ENCODE measurements at places on chromosomes 1 and 21.

DNA sequence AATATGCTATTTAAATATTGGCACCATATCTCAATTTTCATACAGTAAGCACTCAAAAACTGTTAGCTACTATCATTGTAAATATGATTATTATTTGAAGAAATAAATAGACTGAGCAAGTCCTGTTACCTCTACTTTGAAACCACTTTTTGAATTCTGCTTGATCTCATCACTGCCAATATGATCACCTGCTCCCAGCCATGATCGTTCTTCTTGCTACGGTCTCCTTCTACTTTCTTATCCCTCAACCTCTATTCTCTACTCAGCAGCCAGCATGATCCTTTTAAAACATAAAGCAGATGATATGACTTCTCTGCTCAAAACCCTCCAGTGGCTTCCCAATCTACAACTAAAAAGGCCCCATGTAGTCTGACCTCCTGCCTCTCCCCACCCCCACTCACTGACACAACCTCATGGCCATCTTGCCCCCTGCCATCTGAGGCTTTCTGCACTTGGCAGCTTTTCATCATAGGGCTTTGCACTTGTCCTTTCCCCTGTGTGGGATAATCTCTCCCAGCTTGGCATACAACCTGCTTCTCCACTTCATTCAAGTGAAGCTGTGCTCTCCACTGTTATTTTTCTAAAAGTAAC lies 27.2 kb downstream of the CD34 start:
- no peak for DNase-seq

GRCh38 chr21:30672985-30673650 lies 30.5 kb downstream of the KRTAP20-3 start:
- no peak for DNase-seq

DNA sequence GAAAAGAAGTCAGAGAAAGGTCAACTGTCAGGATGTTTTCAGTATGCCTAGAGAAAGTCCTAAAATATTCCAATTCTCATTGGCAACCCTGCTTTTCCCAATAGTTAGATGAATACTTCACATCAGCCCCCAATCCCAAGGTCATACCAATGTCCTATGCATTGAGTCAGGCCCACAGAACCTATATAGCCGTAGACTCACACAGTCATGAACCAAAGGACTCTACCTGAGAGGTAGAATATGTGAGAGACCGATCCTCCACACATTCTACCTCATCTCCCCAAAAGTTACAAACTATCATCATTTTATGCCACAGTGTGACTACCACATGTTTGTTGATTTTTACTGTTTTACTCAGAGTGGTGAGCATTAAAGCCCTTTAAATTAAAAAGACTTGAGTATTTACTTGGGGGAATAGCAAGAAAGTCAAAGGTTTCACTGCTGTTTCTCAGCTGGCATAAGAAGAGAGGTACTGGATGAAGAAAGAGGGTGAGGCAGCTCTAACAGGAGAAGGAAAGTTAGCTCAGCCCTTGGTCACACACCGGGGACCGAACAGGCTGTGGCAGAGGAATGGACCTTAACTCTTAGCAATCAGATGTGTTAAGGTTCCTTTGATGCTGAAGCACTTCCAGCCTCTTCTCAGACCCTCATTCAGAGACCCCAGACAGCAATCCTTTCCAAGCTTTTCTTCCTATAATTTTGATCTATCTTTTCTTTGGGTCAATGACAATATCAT lies 937 bp downstream of the CD48 start:
- no peak for DNase-seq

- DNase-seq = peak; percentile 88
Measured at GRCh38 chr1:185170291-185170848, 13.4 kb downstream of the SWT1 start.

DNA sequence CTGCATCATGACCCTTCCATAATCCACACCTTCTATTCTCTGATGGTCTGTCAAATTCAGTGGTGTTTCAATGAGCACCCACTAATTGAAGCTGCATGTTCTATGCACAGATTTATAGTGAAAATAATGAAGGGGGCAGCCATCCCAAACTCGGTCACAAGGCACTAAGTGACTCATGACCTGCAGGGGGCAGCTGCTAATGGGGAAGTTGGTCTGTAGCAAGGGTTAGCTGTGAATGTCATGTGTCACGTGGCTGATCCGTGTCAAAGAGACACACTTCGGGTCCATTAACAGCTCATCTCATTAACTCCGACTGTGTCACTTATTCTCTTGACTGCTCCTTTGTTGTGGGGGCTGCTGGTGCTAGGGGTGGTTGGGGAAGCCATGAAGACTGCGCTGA lies 306.6 kb downstream of the PCP4 start:
- DNase-seq = peak; percentile 58

DNA sequence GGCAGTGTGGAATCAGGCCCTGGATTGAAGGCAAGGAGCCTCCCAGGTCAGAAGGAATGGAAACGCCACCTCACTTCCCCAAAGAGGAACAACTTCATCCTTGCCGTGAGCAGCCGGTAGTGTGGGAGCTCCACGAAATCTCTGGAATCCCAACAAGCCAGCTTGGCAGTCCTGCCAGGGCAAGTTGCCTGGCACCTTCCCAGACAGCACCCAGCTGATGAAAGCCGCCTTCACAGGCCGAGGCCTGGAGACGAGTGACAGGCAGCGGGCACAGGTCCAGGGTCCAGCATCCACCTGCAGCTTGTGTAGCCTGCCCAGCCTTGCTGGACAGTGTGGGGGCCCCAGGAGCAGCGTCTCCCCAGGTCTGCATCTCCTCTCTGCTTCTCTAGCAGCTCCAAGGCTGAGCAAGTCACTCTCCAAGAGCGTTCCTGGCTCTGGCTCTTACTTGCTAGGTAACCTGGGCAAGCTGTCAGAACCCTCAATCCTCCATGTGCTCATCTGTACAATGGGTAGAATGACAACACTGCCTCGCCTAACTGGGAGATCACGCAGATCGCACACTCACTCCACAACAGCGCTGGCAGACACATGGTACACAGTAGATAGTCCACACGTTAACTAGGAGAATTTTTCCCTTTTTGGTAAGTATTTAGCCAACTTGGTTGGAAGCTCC lies 43.0 kb downstream of the ACOT7 start:
- no peak for DNase-seq

- DNase-seq = no peak
Measured at GRCh38 chr1:15932612-15933011, 43.3 kb downstream of the ZBTB17 start.

GRCh38 chr1:159076438-159077119 lies at the start of gene AIM2:
TSS of gene AIM2 (minus strand) at chr1:159076766. CDS start at chr1:159073499, 3,267 bp downstream.
- DNase-seq = no peak

GRCh38 chr1:43930168-43930948 lies 3.2 kb upstream of the ARTN start:
- DNase-seq = no peak

GRCh38 chr1:36322041-36322785 lies 1.2 kb downstream of the EVA1B start:
- DNase-seq = peak; percentile 66

DNA sequence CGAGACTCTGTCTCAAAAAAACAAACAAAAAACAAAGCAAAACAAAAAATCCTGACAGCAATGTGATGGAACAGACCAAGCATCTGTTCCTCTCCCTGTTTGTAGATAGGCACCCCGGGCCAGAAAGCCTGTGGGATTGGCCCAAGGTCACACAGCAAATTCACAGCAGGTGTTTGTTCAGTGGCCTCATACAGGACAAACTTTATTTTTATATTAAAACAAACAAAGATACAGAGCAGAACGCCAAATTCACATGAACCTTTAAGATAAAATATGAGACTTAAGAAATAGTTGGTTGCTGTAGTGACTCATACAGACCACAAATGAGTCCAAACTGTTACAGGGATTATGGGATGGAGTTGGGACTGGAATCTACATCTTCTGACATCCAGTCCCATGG lies 2.3 kb upstream of the CELA2A start:
- no peak for DNase-seq

DNA sequence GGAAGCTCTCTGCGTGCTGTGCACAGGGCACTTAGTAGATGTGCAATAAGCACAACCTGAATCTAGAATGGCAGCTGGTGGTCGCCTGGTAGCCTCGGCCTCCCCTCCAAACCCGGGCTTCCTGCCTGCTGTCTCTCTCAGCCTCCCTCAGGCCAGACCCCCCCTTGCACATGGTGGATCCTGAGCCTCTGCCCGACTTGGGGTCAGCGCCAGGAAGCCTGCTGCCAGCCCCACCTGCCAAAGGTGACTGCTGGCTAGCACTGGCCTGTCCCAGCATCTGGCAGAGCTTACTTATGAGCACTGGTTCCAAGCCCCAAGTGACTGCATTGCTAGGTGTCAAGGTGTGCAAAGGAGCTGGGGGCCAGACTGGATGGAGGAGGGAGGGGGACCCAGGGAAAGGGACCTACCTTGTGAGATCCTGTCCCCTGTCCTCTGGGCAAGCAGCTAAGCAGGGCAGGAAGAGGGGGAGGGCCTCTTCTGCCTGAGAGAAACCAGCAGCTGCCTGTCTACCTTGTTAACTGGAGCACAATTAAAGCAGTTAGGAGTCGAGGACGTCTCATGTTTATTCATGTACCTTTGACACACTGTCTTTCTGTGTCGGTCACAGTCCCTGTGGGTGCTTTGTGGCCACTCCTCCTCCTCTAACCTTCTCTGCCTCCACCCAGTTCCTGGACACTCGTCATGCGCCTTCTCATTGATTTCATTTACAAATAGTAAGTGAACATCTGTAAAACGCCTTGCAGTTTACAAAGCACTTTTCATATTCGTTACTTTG lies 100.9 kb downstream of the DDX20 start:
- peak; percentile 51 for DNase-seq

DNA sequence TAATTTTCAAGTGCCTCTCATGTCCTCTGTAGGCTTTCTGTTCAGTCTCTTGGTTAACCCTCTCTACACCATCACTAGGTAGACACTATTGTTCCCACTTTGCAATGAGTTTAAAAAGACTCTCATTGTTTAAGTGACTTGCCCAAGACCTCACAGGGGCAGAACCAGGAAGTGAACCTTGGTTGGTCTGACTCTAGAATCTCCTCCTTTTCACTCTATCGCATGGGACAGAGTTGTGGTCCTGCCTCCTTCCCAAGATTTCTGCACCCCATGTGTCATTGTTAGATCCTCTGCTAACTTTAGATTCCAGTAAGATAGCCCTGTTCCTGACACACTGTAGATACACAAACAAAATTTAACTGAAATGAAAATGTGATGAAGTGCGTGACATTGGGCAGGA lies 481.7 kb upstream of the USP24 start:
- no peak for DNase-seq

- no peak for DNase-seq
Measured at GRCh38 chr21:31479714-31480113, 135.7 kb upstream of the TIAM1 start.

DNA sequence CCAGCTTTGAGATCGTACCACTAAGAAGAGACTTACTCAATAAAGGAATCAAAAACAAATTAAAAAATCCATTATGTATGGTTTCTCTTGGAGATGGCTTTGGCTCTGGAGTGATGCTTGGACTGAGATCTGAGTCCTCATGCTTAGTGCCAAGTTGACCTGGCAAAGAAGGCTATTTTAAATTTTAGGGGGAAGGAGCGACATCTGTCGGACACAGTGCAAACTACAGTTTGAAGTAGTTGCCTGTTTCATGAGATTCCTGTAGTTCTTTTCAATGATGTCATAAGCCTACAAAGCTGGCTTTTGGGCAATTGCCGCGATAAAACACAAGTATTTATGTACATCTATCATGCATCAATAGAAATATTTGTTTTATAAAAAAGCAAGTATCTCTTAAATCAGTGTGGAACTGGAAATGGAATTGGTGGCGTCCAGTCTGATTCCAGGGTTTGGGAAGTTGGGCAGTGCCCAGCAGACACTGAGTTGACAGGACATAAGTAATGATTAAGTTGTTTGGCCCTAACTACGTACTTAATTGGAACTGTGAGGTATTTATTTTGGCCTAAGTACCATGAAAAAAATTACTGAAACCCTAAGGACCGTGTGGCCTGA lies 50.0 kb downstream of the TBCE start:
- peak; percentile 90 for DNase-seq

DNA sequence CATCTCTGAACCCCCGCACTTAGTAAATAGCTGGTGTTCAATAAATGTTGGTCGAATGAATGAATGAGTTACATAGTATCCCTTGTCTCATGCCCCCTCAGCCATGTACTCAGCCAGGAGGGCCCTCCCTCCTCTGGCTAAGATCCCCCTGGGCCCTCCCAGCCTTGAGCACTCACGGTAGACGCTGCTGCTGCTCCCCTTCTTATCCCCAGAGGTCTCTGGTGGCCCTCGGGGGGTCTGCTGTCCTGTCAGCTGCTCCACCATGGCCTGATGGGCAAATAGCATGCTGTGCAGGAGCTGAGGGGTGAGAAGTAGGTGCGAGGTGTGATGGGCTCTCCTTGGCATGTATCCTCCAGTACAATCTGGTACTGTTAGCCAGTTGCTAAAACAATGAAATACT lies 1.9 kb downstream of the ETV3L start:
- no peak for DNase-seq

- peak; percentile 70 for DNase-seq
Measured at GRCh38 chr1:205248793-205249601, 21.3 kb downstream of the TMCC2 start.

DNA sequence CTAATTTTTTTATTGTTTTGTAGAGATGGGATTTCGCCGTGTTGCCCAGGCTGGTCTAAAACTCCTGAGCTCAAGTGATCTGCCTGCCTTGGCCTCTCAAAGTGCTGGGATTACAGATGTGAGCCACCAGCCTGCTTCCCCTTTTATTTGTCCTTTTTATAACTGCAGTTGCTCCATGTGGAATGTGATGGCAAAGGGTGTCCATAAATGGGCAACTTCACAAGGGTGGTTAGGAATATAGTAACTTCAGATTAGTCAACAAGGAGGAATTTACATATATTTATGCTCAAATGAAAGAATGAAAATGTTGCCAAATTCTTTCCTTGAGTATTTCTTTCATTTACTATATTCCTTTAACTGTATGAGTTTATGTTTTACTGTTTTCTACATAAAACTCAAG lies 182.9 kb downstream of the BACH1 start:
- no peak for DNase-seq

GRCh38 chr1:52145137-52145536 lies 3.2 kb downstream of the ZFYVE9 start:
- no peak for DNase-seq

DNA sequence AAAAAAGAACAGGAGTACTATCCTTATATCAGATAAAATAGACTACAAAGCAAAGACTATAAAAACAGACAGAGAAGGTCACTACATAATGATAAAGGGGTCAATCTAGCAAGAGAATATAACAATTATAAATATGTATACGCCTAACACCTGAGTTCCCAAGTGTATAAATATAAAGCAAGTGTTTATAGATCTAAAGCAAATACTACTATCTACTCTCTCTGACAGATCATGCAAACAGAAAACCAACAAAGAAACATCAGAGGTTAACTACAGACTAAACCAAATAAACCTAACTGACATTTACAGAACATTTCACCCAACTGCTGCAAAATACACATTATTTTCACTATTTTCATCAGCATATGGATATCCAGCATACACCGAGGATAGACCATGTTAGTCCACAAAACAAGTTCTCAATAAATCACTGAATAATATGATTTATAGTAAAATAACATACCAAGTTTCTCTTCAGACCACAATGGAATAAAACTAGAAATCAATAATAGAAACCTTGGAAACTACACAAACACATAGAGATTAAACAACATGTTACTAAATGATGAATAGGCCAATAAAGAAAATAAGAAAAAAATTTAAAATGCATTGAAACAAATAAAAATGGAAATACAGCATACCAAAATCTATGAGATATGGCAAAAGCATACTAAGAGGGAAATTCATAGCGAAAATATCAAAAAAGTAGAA lies 22.7 kb downstream of the UCHL5 start:
- DNase-seq = no peak

GRCh38 chr1:94071976-94072375 lies 49.0 kb downstream of the ABCA4 start:
- DNase-seq = no peak

- no peak for DNase-seq
Measured at GRCh38 chr1:64155278-64155677, 48.1 kb upstream of the UBE2U start.

- no peak for DNase-seq
Measured at GRCh38 chr1:209364716-209365115, 218.8 kb upstream of the CAMK1G start.
